ENCODE measurements at places on chromosomes 16 and 17.
A peak's percentile ranks its signal among the peaks of the same experiment; 100 is the strongest.

DNA sequence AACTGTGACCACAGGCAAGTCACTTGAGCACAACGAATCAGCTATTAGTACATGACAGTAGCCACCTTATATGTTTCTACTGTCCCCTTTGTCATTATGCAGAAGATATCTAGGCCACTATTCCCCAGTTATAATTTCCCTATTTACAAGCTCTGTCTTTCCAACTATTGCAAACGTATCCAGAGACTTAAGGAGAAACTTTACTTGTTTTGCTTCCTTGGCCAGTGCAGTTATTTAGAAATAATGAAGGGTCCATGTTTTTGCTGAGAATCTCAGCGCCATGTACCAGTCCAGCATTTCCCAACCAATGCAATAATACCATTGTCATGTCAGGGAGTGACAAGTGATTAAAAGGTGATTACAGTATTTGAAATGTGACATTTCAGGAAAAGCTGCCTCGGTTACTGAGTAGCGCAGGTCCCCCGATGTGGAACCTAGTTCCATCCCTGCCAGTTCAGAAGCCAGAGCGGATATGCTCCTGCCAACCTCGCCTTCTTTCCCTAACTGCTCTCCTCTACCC is 743 bp downstream of the ZNF624 start:
- DNase-seq: peak; percentile 4

- DNase-seq: no peak
Observed at GRCh38 chr16:89420204-89420603, 70.2 kb downstream of the ANKRD11 start.

GRCh38 chr17:69828087-69828486 is 246.9 kb upstream of the KCNJ16 start:
- peak; percentile 54 for DNase-seq

GRCh38 chr17:10429421-10430045 is 7.8 kb upstream of the MYH8 start:
- DNase-seq: no peak

GRCh38 chr17:50534222-50534978 is 1.9 kb downstream of the EPN3 start:
- DNase-seq: no peak

GRCh38 chr16:13322336-13322735 is 420.9 kb downstream of the SHISA9 start:
- no peak for DNase-seq

DNA sequence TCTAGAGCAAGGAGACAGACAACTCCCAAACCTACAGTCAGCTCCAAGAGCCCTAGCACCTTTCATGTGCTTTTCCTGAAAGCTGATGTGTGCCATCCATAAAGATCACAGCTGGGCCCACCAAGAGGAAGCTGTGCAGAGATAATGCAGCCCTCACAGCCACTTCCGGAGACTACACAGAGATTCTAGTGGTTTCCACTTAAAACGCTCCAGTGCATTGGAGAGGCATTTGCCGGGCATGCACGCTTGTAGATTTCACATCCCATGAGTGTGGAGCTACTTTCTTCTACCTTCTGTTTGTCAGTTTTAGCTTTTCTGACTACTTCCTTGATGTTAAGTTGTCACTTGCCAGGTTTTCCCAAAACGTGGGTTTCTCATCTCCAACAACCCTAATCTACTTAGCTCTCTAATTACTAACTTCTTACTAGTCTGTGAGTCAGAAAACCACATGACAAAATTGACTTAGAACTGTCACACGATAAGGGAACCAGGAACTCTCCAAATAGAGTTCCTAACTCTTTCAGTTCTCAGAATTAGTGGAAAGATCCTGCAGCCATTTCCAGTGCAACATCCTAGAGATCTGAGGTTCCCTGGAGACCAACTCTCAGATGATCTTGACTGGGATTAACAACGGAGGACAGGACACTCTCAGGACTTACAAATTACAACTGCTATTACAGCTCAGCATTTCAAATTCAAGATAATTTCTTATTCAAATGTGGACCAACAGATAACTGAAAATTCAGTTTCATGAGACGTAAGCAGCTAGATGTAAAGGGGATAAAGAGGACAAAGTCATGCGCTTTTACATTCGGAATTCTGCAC is 28.6 kb downstream of the PMP22 start:
- DNase-seq: no peak

DNA sequence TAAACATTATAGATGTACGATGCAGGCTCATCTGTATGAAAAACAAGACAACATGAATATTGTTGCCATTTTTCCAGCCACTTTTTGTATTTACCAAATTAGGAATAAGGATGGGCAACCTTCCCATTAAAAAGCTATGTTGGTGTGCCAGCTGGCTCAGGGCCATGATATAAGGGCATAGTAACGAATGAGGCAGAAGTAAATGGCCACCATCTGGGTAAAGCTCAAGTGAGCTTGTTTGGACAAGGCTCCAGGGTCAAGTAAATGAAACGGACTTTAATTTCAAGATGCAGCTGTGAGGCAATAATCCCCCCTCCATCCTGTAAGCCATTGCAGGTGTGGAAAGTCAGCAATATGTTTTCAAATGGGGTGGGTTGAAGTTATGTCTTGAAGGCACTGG is 930.9 kb upstream of the CDH8 start:
- DNase-seq: no peak

DNA sequence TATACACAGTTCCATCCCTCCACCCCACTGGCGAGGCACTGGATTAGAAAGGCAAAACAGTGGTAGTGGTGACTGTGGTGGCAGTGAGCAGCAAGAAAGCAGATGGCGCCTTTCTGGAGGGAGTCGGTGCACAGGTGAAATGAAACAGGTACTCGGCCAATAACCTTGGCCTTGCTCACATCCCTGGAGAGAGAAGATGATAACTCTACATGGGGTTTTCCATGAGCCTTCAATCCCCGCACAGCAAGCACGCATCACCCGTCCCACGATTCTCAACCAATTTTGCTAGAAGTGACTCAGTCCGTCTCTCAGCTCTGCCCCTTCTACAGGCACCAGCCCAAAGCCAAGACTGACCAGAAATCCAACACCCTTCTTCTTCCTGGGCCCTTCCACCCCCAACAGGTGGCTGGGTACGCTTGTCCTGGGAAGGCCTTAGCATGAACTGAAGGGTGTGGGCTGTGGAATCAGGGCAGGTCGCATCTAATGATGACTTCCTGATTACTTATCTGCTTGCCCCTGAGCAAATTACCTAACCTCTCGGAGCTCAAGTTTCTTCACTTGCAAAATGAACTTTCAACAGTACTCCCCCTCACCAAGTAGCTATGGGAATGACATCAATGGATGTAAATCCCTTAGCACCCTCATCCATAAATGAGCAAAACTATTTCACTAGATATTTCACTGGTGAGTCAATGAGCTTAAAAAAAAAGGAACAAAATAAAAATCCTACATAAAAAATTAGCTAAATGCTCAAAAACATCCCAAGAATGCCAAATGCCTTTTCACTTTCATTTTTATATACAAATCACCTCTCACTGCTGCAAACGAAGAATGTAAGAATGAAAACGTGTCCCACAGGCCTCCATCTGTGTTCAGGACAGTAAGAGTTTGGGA is 18.0 kb downstream of the XPO6 start:
- peak; percentile 97 for DNase-seq

DNA sequence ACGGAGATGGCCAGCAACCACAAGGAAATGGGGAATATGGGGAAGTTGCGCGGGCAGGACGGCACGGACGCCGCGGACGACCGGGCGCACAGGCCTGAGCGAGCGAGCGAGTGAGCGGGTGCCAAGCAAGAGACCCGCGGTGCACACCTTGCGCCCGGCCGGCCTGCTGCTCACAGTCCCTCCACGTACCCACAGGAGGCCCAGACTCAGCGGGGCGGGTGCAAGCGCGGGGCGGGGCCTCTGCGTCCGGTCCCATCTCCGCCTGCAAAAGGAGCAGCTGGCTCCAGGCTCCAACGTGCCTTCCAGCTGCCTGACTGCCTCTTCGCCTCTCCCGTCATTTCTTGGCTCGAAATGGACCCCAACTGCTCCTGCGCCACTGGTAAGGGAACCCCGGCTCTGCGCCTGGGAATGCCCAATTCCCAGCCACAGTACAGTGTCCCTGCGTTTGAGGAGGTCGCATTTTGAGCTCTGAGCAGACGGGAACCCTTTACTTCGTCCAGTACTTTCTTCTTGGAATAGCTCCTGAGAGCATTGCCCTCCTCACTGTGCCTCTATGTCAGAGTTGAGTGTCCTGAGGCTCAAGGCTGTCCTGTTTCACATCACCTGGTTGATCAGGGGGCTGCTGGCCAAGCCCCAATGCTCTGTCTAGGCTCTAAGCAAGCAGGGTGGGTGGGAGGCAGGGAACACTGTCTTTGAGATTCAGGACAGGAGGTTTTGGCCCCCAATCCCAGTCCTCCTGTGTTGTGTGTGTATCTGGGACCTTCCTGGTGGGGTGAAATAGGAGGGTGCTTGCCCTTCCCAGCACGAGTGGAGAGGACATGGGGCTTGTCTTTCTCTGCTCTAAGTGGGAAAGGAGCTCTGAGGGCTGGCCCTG is 8.1 kb upstream of the MT1E start:
- DNase-seq: peak; percentile 82

- DNase-seq: no peak
Observed at GRCh38 chr17:12523244-12523643, 142.4 kb upstream of the MYOCD start.

- DNase-seq: peak; percentile 82
Observed at GRCh38 chr16:89442990-89443726, 47.2 kb downstream of the ANKRD11 start.

DNA sequence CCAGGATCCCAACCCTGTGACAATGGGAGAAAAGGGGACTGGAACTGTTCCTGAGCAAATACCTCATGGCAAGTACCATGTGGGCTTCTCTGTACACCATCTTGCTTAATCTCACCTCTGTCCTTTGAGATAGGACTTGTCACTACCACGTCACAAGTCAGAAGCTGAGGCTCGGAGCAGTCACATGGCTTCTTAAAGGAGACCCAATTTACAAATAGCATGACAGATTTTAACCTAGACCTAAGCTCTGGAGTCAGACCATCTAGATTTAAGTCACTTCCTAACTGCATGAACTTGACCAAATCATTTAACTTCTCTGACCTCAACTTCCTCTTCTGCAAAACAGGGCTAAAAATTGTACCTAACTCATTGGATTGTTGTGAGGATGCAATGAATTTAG is 36.0 kb upstream of the CCL1 start:
- no peak for DNase-seq

DNA sequence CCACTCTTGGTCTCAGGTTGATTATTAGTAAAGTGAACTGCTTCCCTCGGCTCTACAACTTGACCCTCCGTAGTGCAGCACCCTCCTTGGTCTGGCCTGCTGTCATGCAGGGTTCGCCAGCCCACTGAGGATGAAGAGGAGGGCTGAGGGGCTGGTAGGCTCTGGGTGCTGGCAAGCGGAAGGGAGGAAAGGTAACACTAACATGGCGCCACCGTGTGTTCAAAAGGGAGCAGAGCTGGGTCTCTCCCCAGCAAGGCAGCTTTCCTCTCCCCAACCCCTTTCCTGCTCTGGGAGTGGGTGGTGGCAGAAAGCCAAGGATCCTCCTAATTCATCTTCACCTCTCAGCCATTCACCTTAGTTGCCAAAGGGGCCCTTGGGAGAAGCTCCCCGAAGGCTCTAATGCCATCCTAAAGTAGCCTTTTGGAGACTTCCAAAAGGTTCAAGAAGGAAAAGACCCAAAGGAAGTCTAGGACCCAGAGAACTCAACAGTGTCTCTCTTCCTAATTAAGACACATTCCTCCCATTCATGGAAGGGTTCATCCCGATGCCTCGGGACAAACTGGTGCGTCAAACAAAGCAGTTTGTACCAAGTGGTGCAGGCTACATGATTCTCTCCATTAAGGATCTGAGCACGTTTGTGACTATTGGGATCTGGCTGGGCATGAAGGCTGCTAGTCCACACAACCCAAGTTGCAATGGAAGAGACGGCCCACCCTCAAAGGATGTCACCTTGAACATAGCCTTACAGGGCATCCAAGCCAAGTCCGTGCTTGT is 90.8 kb upstream of the TOB1 start:
- DNase-seq: peak; percentile 52

- DNase-seq: no peak
Observed at GRCh38 chr17:6067060-6067459, 3.1 kb upstream of the WSCD1 start.

DNA sequence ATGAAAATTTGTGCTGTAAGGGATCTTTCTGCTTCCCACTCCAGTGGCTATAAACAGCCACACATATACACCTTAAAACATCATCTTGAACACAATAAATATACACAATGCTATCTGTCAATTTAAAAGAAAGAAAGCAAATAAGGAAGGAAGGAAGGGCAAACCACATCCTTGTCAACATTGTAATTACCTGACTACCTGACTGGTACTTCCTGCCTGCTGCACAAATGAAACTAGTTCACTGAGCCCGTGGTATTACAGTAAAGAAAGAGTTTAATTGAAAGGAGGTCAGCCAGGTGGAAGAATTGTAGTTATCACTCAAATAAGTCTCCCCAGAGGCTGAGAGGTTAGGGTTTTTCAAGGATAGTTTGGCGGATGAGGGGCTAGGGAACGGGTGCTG is 344.4 kb upstream of the ASIC2 start:
- DNase-seq: no peak

DNA sequence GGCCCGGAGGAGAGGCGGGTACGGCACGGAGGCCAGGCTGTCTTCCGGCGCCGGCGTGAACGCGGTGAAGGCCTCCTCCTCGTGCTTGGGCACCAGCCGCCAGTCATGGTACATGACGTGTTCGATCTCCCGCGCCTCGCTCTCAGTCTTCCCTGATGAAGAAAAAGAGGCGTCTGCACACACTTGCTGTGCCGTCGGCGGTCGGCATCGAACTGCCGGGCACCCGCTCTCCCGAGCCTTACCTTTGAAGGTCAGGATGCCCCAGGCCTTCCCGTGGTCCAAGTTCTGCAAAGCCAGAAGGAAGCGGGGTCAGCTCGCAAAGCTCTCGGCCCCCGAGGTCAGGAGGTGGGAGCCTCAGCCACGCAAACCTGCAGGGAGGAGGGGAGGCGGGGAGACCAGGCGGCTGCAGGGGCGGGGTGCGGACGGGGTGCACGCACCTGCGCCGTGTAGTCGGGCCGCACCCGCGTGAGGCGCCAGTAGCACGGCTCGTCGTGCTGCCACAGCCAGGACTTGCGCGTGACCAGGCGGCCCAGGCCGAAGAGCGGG is at the start of gene EME2:
EME2 (plus strand) TSS at position 449 of the 546 bp plus-strand sequence. CDS start 418 bp downstream, outside the sequence.
- DNase-seq: peak; percentile 73

DNA sequence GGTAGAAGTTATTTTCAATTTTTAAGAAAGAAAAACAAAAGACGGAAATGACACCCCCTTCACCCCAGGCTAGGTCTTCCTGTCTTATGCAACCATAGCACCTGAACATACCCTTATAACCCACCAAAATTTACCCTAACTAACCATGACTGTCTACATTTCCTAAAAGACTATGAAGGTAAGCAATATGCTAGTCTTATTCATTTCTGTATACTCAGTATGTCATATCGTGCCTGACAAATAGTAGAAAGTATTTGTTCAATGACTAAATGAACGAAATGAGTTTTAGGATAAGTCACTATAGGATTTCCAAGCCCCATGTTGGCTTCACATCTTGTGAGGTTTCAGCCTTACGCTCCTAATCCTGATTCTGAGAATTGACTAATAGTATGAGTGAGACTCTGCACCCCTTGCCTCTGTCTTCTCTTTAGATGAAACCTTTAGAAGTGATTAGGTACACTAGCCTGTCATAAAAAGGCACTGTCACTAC is 6.5 kb downstream of the ADAT1 start:
- DNase-seq: no peak

- DNase-seq: no peak
Observed at GRCh38 chr17:6940186-6940649, 55.6 kb upstream of the ALOX12 start.

- DNase-seq: no peak
Observed at GRCh38 chr17:46736100-46736499, 82.4 kb downstream of the WNT3 start.

GRCh38 chr17:13352747-13353415 is 248.8 kb downstream of the HS3ST3A1 start:
- DNase-seq: no peak
